ENCODE measurements at places on chromosomes 6 and 20.

GRCh38 chr6:112305795-112306564, 41.1 kb upstream of the RFPL4B start:
- DNase-seq: no peak

DNA sequence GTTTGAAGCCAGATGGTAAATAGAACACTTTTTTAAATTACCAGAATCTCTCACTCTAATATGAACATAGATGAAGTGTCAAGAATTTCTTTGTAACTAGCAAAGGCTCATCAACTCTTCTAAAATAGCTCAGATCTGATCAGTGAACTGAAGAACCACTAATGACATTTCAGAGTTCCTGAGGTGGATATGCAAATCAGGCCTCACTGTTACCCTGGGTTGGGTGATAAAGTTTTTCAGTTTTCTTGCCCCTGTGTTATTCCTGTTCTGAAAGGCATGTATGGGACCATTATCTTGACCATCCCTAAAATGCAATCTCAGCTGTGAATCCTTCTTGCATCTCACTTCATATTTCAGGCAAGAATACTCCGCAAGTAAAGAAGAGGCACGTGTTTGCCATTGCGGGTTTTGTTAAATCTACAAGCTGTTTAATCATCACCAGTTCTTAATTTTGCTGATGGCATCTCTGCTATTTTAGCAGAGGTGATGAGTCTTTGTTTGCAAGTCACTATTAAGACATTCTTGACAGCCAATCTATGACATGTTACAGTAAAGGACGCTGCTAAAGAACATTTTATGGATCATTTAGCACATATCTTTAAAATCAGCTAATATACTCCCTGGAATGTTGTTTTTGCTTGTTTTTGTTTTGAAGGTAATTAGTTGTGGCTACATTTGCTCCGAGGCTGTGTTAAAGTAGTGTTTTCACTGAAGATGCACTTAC, 47.9 kb downstream of the KHDC1L start:
- DNase-seq: no peak

DNA sequence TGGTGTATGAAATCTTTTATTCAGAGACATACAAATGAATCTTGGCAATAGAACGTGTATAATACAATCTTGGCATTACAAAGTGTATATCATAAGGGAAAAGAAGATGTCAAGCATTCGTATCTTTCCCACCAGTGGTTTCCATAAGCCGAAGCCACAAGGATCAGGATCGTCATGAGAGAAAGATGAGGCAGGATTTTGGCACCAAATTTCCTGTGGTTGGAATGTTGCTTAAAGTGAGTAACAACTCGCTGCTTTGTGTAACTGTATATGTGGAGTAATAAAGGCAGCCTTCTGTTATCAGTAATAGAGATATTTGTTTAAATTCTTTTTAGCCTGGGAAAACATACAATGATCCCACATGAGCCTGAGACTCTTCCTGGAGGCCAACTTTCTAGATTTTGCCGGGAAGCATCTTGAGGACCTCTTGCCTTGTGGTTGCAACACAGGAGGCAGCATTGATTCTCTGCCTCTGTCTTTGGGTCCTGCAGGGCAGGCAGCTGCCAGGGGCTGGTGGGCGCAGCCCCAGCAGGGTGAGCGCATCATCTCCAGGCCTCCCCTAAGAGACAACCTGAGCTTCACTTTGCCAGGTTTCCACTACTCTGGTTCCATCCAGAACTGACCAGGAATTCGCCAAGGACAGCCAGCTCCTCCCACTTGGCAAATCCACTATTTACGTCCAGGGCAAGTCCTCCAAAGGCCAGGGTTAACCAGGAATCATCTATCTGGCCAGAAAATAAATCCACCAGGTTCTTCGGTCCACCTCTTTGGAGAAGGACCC, 230.9 kb upstream of the SULF2 start:
- DNase-seq: no peak

- DNase-seq: no peak
Observed at GRCh38 chr6:134878136-134878535, 71.8 kb downstream of the ALDH8A1 start.

GRCh38 chr6:21565431-21565830, 28.1 kb upstream of the SOX4 start:
- no peak for DNase-seq

GRCh38 chr6:111709201-111709600, 103.5 kb upstream of the TRAF3IP2 start:
- DNase-seq: no peak

DNA sequence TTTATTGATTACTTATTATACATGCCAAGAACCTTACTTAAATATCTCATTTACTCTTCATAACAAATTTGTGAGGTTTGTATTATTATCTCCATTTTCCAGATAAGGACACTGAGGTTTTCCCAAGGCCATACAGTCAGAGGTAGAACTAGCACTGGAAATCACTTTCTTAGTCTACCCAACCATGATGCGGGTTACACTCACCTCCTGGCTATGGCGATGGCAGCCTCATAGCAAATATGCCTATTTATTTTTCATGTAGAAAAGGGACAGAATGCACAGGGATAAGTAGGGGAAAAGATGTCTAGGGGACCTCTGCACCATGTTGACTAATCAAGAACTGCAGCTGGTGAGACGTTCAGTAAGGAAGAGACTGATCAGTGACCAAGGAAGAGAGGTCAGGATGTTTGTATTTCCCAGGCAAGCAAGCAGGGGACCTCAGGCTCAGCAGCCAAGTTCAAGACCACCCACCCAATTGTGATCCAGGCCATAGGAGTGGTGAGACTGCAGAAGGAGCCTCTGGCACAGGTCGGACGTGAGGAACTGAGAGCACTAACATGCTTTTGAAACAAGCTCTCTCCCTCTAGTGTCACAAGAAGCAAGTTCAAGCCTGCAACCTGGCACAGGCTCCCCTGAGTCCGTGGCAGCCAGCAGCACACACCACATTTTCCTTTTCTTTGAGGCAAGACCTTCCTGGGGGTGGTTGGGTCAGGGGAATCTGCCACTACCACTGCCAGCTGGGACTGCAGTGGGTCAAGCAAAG, 97.8 kb downstream of the GMPR start:
- DNase-seq: no peak

DNA sequence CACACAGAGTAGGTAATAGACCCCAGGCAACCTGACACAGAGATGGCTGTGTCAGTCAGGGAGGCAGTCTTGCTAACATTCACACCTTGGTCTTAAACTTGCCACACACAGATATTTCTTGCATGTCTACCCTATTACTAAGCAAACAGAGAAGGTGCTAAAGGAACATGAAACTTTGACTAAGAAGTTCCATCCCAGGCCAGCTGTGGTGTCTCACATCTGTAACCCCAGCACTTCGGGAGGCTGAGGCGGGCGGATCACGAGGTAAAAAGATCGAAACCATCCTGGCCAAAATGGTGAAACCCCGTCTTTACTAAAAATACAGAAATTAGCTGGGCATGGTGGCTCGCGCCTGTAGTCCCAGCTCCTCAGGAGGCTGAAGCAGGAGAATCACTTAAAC, 222.4 kb upstream of the JARID2 start:
- no peak for DNase-seq

DNA sequence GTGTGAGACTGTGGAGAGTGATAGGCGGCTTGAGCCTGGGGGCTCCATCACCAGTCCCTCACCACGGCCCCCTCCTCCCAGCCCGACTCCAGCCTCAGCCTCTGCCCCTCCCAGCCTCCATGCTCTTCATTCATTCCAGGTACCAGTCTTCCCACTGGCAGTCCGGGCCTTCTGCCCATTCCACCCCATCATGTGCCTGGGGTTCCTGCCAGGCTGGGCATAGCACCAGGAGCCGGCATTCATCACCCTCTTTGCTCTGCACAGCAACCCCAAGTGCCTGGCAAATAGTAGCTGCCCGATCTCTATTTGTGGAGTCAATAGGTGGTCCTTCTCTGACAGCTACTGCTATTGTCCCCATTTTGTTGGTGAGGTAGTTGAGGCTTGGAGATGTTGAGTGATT, 39.6 kb upstream of the GTSF1L start:
- no peak for DNase-seq

DNA sequence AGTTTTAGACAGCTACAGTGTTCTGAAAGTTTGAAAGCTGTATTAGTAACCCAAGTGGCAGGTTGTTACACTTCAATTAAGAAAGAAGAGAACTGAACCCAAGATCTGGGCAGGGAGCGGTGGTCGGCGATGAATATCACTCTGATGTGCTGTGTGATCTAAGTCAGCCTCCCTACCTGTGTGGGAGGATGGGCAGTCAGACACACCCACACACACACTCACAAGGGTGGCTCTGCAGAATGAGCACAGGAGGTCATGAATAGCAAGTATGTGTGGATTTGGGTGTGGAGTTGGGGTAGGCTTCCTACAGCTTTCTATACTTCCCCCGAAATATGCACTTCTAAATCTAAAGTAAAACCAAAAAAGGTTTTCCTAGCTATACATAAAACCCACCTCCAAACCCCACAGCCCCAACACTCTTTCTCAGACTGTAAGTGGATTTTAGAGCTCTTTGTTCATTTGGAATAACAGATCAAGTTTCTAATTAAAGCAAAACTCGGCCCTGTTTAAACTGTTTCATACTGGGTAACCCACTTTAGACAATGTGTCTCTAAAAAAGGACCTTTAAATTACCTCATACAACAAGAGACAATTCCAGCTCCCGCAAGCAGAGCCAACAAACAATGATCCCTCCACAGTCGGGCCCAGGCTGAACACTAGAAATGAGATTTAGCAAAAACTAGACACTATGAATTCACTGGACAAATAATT, 19.4 kb downstream of the TNFRSF21 start:
- no peak for DNase-seq

DNA sequence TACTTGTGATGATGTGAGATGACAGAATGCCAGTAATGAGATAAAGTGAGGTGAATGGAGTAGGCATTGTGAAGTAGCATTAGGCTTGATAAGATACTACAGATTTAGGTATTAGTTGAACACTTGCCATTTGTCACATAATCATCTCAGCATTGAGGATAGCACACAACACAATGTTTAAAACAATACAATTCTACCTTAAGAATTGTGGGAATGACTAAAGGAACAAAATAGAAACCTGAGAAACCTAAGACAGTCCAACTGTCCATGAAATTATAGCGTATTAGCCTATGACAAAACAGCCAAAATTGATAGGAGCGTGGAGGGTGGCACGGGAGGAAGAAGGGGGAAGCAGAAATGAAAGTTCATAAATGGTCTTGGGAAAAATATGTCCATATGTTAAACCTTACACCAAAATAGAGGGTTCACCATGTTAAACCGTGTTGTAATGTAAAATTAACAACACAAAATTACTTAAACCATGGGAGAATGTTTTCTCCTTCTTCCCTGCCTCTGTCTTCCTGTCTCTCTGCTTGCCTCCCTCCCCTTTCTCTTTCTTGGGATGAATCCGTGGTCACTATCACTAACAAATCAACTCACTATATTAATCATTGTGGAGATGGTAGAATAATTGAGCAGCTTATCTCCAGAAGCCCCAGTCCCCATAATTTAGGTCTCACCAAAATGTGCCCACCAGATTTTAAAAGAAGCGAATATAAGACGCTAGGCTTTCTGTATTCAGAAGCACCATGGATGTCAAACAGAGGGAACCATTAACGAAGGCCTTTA, 33.0 kb upstream of the HFE start:
- DNase-seq: no peak

DNA sequence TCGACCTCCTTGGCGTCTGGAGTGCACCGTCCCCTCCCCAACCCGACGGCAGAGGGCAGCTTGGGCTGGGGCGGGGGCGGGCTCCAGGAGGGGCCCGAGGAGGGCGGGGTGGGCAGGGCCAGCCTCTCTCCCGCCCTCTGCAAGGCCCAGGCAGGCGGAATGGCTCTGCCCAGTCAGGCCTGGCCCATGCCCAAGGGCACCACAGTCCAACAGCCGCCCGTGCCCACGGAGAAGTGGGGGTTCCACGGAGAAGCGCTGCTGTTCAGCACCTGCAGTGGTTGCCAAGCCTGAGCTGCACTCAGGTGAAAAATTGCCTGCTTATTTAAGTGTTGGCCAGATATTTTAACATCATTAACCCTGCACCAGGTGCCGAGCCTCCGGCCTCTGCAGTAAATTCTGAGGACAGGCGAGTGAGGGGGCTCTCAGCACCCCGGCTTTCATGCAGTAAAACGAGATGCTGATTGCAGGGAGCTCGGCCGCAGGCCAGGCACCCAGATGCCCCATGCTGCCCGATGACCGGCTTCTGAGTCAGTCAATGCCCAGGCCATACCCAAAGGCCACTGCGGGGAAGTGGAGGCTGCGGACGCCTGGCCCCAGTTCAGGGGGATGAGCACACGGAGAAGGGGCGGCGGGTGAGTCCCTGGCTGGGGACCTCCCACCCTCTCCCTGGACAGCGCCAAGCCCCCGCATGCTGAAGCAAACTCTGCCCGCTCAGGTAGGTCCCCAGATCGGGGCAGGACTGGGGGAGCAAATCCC, at the start of gene SRMS:
Gene SRMS, minus strand, starts transcription at position 25 of the 756 bp plus-strand sequence. CDS start 286 bp downstream, outside the sequence.
- DNase-seq: no peak

- DNase-seq: no peak
Observed at GRCh38 chr6:60643870-60644269, 1642.2 kb downstream of the KHDRBS2 start.

DNA sequence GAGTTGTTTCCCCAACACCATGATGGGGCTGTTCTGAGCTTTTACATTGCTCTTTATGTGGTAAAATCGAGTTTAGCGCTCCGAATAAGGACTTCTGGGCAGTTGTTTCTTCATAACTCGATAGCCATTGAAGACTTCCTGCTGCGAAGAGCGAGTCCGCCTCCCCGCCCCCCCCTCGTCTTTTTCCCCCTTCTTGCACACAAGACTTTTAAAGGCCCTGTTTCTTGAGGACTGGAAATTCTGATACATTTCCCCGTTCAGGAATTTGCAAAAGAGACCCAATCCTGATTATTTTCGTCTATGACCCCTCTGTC, 1.5 kb upstream of the CITED2 start:
- DNase-seq: no peak

GRCh38 chr6:148426317-148426977, 83.8 kb downstream of the SASH1 start:
- no peak for DNase-seq

- no peak for DNase-seq
Observed at GRCh38 chr6:169709293-169709692, 7.4 kb downstream of the C6orf120 start.

DNA sequence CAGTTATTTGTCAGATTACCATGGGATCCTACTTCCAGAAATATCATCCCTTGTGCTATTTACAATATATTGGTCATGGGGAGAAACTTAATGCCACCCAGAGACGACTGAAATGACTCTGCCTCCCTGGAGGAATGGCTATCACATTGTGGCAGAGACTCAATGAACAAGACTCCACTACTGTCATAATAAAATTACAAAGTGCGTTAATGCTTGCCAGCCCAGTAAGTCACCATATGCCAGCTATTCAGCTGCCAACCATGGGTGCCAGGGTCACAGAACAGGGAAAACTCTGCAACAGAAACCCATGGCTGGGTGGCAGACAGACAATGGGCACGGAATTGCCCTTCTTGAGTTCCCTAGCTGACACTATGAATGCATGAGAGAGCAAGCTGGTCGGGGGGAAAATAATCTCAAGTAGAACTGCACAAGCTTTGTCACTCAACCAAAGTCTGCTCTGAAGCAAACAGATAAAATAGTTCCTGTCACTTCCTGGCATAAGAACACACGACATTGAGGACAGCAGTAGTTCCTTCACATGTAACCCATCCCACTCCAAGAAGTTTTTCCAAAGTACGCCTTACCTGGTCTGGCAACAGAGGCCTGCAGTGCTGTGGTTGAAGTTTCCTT, 32.1 kb downstream of the TP53INP2 start:
- DNase-seq: no peak

- peak; percentile 56 for DNase-seq
Observed at GRCh38 chr20:62143081-62143956, at the start of the genes PSMA7 and SS18L1. TSS of gene PSMA7 (minus strand) at chr20:62143394. CDS start at chr20:62143303, 91 bp downstream. TSS of gene SS18L1 (plus strand) at chr20:62143769. CDS start at chr20:62143821, 52 bp downstream.

GRCh38 chr20:57666106-57666833, 43.5 kb downstream of the PMEPA1 start:
- no peak for DNase-seq

All from CMK (cell line).